ENCODE measurements at places on chromosomes 12 and 14. TPM values are rescaled to one million over a fixed set of nuclear protein-coding genes. Genes with fewer than 3 reads are reported as not detected.

DNAH10 gene
- total RNA-seq, result not detected

TDRD9 gene
- total RNA-seq, result 0.74 TPM

CLEC2D gene
- 13.5 TPM for total RNA-seq

ADAMTS20 gene
- not detected for total RNA-seq

WSCD2 gene
- 4.2 TPM for total RNA-seq

SPTSSA gene
- total RNA-seq, result 29.0 TPM

PRH2 gene
- not detected for total RNA-seq

DNA sequence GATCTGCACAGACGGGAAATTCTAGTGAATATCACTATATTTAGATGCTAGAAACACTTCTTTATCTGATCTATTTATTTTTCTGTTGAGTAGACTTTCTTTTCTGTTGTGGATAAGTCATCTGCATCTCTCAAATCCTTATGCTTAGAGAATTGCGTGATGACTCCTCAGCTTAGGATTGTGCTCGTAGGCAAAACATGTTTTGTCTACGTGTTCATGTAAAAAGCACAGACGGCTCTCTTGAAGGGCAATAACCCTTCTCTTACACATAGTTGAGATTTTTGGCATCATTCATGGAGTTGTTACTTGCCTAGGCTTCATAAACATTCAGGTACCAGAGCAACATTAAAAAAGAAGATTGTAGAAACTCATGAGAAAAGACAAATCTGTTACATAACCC lies 18.6 kb downstream of the PPFIBP1 start:
- DNase-seq, result no peak

DNA sequence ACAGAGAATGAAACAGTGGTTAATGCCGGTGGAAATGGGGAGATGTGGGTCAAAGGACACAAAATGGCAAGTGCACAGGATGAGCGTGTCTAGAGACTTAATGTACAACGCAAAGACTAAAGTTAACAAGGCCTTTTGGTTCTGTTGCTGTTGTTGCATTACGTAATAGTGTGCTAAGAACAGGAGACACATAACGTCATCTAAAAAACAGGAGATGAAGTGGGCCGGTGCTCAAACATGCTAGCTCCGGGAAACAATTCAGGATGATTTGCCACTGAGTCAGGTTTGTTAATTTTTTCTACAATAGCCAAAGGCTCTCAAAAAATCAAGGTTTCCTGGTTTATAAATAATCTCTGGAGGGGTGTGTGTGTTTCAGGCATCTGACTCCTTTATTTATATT lies 55.5 kb downstream of the ETV6 start:
- no peak for DNase-seq

GRCh38 chr14:20512177-20512905 lies 7.0 kb downstream of the RNASE10 start:
- no peak for DNase-seq

GRCh38 chr14:106347890-106348755 lies 821.7 kb downstream of the TMEM121 start:
- DNase-seq, result peak; percentile 85

GRCh38 chr12:62533087-62533754 lies 66.6 kb downstream of the MON2 start:
- DNase-seq, result no peak

- no peak for DNase-seq
Measured at GRCh38 chr12:114732426-114733030, 48.6 kb upstream of the TBX3 start.

DNA sequence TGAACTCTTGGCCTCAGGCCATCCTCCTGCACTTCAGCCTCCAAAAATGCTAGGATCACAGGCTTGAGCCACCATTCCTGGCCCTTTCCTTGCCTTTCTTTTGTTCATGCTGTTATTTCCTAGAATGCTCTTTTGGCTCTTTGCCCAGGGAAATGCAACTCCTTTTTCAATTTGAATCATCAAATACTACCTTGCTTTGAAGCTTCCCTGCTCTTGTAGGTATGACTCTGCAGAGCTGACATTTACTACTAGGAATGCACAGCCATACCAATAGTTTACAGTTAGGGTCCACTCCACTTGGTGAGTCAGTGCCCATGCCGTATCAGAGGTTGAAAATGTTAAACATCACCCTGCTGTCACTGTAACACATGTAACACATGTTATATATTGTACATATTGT lies 107.0 kb upstream of the CRY1 start:
- no peak for DNase-seq

DNA sequence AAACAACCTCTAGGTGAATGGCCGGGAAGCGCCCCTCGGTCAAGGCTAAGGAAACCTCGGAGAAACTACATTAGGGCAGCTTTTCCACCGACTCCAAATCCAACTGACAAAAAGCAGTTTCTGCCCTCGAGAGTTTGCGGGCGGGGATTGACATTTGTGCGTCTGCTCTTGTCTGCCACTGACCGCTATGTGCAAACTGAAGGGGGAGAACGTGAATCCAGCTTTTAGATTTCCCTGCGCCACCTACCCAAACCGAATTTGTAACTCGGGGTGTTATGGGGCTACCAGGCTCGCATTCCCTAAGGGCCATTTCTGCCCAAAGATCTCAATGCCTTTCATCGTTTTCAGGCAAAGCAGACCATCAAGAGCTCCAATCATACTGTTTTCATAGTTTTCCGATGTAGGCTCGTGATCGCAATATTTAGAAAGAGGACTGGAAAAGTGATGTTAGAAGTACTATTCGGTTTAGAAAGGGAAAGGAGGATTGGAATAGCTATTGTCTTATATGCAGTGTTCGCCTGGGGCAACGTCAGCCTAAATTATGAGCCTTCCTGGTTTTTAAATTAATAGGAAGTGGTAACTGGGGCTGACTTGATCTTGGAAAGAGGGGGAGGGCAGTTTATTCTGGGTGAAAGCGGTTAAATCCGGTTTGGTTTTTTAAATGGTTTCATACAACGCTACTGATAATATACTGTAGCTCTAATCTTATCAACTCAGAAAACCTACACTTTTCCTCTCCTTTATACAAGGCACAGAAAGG lies 45.4 kb downstream of the BCAT1 start:
- DNase-seq, result no peak

GRCh38 chr14:104405360-104406226 lies 174.0 kb upstream of the C14orf180 start:
- DNase-seq, result peak; percentile 74

DNA sequence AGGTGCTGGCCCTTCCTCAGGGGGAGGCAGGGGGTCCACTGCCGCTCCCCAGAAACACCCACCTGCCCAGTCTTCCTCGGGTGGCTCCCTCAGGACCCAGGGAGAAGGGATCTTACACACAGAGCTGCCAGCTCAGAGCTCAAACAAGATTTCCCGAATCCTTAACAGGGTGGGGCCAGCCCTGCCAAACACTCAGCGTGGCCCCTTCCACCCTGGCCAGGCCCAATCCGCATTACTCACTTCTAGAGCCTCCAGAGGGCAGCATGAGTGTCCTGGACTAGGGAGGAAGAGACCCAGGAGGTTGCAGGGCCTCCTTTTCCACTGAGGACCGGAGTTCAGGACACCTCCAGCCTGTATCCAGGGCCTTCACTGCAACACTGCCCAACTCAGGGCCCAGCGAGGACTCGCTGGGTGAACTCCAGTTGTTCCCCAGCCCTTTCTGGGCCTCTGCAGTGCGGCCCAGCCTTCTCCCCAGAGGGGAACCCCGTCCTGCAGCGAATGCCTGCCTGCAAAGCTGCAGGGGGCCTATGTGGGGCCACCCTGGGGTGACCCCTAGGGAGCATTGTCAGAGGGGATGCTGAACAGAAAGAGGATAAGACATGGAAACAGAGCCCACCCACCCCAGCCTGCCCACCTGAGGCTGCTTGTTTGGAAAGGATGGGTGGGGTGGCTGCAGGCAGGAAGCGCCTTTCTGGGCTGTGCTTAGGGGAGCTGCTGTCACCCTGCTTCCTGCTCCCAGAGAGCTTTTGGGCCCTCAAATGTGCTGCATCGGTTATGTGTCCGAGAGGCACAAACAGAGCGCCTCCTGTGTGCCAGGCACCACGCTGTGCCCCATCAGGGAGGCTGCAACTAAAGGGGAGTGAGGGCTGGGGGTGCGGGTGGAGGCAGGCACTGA lies 43.8 kb downstream of the CCNK start:
- no peak for DNase-seq

GRCh38 chr14:25111061-25111601 lies 61.2 kb upstream of the STXBP6 start:
- no peak for DNase-seq

GRCh38 chr12:97912943-97913342 lies 450.3 kb downstream of the RMST start:
- no peak for DNase-seq

- peak; percentile 77 for DNase-seq
Measured at GRCh38 chr12:57454566-57455373, at the start of gene INHBE. INHBE (plus strand) TSS chr12:57455307; CDS start chr12:57455537, 230 bp downstream.

DNA sequence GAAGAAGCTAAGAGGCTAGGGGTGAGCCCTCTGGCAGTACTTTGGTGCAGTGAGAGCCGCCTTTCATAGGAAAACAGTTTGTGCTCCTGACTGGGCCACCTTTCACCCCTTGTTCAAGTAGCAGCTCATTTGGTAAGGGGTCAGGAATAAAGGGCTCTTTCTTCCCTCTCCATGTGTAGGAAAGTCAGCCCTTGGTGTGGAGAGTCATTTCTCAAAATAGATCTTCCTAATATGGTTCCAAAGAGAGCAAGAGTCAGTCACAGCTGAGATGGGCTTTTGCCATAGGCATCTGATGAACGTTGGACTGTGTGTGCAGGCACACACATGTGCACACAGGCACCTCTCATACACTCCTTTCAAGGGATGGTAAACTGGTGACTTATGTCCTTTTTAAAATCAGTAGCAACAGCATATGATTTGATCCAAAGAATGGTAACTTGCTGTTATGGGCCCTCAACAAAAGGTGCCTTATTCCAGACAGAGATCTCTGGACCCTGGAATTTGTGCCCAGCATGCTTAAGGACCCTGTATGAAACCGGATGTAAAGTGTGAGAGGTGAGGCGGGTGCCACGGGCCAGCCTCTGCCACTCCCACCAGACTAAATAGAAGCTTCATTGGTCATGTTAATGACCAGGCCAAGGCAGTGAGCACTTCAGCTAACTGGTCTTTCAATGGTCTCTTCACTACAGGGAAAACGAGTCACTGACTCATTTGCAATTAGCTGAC lies 16.7 kb upstream of the RIC8B start:
- DNase-seq, result no peak

GRCh38 chr12:128820723-128821432 lies 2.9 kb downstream of the SLC15A4 start:
- no peak for DNase-seq

DNA sequence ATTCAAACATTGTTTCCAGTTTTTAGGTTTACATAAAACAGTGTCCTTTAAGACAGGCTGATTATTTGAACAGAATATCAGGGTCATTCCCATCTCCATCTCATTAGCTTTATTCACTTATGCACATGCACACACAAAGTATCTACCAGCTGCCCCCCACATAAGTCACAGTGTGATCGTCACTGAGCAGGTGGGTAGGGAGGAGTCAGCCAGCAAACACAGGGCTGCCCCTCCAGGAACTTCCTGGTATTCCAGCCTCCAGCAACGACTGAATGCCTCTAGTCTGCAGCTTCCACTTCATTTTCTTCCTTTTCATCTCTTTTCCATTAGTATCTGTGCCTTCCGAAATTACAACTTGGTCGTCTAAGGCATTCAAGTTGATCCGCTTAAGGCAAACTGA lies 48.8 kb upstream of the FOXN3 start:
- no peak for DNase-seq

GRCh38 chr14:72800848-72801370 lies 93.0 kb downstream of the DPF3 start:
- no peak for DNase-seq

GRCh38 chr12:52362118-52362726 lies 5.1 kb downstream of the KRT85 start:
- no peak for DNase-seq

DNA sequence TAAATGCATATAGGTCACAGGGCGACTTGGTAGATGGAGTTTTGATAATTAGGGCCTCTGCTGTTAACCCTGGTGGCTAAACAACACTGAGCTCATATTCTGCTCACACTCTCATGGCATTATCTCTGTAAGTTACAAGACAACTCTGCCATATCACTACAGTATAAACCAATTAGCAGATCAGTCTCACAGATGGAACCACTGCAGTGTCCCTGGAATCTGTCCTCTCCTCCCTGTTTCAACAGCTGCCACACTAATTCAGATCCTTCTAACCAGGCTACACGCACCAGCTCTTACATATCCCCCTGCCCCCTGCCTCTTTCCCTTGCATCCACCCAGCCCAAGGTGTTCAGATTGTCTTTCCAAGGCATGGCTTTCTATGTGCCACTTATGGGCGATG lies 161.0 kb upstream of the RMST start:
- no peak for DNase-seq
